Stimulated activated CD4-positive, alpha-beta T cell treated with anti-CD3 and anti-CD28 coated beads, Interleukin-2, amount 100 ng/mL, for 4 hours (primary cell): ENCODE measurements at places on chromosomes 7 and 10.

DNA sequence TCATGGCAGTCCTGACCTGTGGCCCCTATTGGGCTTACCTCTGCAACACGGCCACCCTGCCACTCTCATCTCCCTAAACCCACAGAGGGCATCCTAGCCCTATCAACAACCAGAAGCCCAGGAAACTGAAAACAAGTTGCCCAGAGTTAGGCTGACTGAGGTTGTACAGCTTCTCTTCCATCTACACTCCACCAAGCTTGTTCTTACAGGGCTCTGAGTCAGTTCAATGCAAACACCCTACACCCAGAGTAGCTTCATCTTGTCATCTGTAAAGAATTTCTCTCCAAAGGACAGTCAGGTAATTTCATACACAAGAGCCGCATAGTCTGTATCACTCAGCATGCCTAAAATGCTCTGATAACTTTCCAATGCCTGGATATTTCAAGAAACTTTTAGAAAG, 175.4 kb downstream of the ARID5B start:
- no peak for DNase-seq

DNA sequence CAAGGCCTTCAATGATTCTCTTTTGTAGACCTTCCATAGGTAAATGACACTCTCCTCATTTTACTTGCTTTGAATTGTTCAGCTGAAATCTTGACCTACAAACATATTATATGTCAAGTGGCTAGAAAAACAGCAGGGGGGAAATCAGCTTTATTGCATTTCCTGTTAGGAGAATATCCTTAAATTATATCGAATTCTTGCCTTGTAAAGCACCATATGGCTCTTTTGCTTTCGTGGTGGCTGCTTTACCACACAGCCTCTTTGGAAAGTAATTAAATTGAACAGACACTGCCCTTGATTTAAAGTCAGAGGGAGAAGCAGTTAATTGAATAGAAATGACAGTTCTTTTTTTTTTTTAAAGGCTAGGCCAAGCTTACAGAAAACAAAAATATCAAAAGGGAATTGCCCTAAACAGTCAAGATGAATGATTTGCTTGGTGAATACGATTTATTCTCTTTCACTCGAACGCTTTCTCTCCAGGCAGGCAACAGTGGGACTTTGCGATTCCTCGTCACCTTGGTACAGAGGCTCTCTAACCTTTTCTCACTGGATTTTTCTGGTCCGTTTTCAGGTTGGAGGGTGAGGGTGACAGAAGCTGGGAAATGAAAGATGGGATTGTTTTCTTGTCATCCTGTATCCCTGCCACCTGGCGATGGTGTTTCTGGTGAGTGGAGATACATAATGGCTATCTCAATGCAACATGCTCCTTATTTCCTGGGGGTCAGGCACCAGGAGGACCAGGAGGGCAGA, 126.0 kb downstream of the GATA3 start:
- no peak for DNase-seq

GRCh38 chr10:79449181-79450146, 4.0 kb upstream of the ZCCHC24 start:
- DNase-seq: no peak

DNA sequence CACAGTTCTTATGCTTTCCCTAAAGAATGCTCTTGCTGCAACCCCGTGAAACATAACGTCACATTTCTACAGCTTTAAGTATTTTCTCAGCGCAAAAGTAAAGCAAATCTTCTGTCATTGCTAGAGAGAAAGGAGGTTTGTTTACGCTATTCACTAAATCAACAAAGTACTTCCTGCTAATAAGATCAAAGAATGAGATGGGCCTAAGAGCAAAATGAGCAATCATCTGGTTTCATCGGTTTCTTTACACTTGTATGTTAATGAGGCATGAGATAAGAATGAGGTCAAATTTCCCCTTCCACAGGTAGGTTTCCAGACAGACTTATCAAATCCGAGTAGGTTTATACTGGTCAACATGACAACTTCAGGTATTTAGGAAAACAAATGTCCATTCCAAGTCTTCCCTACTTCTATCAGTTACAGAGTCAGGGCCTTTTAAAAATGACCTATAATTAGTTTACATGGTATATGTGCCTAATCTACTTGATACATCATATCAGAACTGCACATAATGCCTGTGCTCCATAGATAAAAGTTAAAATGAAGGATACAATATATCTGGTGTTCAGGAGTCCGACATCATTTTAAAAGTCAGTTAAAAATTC, 8.4 kb downstream of the USP6NL start:
- no peak for DNase-seq

DNA sequence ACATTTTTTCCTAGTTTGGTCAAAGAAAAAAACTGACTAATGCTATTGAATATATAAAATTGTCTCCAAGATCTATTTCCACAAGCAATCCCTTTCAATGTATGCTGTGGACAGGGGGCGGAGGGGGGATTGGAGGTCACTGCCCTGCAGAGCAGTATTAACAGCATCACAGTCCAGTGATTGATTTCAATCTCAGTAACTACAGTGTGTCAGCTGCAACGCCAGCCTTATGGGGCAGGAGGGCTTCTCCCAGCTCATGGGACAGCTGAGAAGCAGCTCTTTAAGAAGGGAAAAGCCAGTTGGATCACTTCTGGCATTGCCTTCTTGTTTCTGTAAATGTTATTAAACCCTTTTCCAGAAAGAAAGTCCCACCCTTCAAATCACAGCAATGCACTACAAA, 65.0 kb downstream of the RAPGEF5 start:
- no peak for DNase-seq
